ENCODE measurements at places on chromosomes 7 and 10.
A peak's percentile ranks its signal among the peaks of the same experiment; 100 is the strongest.

DNA sequence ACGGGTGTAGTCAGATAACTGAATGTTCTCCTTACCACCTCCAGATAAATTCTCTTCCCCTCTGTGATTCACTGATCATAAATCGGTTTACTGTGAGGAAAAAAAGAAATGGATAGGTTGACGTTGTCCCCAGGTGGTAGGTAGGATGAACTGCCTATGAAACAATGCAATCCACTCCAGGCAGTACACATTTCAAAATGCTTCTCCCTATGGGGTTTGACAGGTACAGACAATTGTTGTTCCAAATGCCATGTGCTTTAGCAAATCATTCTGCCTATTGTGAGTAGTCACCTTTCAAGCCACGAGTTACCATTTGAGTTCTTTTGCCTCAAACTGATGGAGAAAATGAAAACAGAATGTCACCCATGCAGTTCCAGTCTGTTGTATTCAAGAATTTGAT lies 21.8 kb downstream of the VIM start:
- DNase-seq = no peak

GRCh38 chr7:101858437-101859385 lies 41.3 kb downstream of the CUX1 start:
- DNase-seq = no peak

DNA sequence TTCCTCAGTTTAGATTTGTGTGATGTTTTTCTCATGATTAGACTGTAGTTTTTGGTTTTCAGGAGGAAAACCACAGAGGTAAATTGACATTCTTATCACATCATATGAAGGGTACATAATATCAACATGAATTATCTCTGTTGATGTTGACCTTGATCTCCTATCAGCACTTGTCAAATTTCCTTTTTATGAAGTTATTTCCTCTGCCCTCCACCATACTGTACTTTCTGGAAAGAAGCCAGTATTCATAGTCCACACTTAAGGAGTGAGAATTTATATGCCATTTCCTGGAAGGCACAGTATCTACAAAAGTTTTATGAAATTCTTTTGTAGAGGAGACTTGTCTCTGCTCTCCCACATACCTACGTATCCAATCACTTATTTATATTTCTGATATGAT lies 807.2 kb upstream of the MBL2 start:
- DNase-seq = no peak

- no peak for DNase-seq
Measured at GRCh38 chr10:58715061-58715460, 202.4 kb downstream of the BICC1 start.

DNA sequence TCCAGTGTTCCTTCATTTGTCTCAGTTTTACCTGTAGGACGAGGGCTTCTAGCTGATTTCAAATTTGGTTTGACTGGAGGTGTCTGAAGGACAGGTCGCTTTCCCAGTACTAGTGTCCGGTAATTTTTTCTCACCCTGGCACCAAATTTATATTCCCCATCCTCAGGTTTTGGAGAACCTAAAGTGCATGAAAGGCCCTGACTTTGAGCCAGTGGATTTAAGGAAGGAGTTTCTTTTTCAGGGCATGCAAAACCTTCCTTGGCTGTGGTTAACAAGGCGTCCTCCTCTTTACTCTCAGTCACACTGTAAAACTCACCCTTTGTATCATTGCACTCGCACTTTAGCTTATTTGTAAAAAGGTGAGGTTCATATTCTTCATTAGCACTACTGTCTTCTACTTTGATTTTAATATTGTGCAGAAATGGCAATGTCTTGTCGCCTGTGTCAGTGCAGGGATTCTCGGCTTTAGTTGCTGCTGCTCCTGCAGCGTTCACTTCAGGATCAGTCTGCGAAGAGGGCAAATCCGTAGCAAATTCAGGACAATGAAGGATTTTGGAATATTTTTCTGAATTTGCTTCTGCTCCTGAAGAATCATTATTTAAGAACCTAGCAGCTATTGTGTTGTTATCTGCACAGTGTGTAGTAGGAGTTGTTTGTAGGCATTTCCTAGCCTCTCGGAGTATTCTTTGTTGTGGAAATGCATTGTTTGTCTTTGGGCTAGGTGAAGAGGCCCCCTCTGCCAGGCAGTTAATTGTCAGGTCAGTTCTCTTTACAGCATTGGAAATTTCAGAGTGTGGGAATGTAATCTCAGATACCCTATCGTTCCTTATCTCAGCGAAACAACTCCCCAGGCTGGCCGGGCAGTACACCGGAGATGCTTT lies 9.9 kb downstream of the SKIDA1 start:
- no peak for DNase-seq

- no peak for DNase-seq
Measured at GRCh38 chr7:11727864-11728263, 104.1 kb downstream of the THSD7A start.

GRCh38 chr7:43511769-43512515 lies 71.0 kb upstream of the STK17A start:
- DNase-seq = no peak

DNA sequence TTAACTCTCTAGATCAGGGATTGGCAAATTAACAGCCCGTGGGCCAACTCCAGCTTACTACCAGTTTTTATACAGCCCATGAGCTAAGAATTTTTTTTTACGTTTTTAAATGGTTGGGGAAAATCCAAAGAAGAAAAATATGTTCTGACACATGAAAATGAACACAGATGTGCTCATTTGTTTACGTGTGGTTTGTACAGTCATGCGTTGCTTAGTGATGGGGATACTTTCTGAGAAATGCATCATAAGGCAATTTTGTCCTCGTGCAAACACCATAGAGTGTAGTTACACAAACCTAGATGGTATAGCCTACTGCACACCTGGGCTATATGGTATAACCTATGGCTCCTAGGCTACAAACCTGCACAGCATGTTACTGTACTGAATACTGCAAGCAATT lies 8.3 kb upstream of the SMKR1 start:
- no peak for DNase-seq

- DNase-seq = peak; percentile 14
Measured at GRCh38 chr10:3681642-3682554, 103.1 kb downstream of the KLF6 start.
